Stimulated activated CD8-positive, alpha-beta memory T cell treated with anti-CD3 and anti-CD28 coated beads, Interleukin-15, amount 100 ng/mL, for 24 hours (primary cell): ENCODE measurements at places on chromosomes 16 and 17.

- no peak for DNase-seq
Observed at GRCh38 chr17:79849953-79850352, 10.7 kb upstream of the CBX4 start.

GRCh38 chr17:34760931-34761495, 181.6 kb downstream of the TMEM132E start:
- no peak for DNase-seq

DNA sequence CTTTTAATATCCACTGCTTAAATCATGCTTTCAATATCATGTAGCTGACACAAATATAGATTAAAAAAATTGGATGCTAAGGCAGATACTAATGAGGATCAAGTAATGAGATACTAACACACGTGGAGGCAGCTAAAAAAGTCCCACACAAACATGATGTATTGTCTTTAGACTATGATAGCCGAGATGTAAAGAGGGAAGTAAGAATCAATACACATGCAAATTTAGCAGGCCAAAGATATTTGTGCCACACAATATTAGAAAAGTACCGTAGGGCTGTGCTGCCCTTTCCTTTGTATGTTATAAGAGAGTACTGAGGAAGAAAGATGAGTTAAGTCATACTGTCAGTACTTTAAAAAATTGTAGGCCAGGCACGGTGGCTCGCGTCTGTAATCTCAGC, 51.4 kb upstream of the STAC2 start:
- no peak for DNase-seq

GRCh38 chr16:4212211-4212933, 29.5 kb downstream of the SRL start:
- no peak for DNase-seq

GRCh38 chr16:57564571-57565270, 22.3 kb downstream of the ADGRG5 start:
- DNase-seq, result no peak
